ACHN (cell line): ENCODE measurements at places on chromosomes 11 and 22.
A peak's percentile ranks its signal among the peaks of the same experiment; 100 is the strongest.

DNA sequence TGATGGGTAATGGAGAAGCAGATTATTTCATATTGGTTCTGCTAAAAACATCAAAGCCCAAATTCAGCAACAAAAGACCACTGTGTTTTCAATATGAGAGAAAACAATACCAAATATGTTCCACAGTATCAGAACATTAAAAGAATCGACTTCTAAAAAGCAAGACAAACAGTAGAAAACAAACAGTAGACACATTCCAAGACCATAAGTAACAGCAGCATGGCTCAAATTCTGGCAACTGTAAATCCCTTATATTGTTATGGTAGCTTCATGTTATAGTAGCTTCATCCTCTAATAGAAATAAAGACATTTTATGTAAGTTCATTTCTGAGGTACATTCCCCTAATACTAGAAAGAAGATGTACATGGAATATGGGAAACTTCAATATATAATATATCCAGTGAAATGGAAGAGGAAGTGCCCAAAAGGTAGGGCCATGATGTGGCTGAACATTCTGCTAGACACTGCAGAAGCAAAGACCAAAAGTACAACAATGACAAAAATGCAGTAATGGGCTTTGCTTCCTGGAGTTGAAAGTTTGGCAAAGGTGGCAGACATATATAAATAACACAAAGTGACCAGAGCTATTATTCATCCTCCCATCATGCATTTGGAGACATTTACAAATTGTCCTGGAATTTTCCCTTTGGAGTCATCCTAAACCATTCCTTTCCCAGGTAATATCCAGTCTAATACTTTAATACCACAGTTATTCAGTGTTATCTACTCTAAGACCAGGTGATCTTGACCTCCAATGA is 299.9 kb downstream of the DCDC1 start:
- no peak for DNase-seq

DNA sequence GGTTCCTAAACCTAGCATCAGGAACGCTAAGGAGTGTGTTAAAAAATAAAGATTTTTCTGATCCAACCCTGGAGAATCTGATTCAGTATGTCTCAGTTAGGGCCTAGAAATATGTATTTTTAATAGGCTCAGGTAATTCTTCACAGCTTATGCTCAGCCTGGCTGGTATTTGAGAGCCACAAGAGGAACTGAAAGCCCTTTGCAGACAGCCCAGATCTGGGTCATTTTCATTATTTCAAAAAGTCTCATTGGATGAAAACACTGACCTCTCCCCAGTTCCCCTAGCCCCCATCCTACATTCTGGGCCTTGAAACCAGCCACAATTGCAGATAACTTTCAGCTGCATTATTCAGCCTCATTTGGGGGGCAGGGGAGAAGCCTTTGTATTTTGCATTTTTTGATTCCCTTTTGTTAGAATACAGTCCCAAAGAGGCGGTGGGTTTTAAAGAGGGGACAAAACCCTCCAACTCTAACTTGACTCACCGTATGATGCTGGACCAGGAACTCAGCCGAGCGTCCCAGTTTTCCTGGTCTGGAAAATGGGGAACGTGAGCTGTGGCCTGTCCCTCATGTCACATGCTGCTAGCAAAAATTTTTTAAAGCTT is 66.0 kb upstream of the LARGE1 start:
- DNase-seq = no peak

- peak; percentile 65 for DNase-seq
Observed at GRCh38 chr11:68297812-68298658, 14.4 kb upstream of the LRP5 start.

- DNase-seq = no peak
Observed at GRCh38 chr22:41538583-41538982, 5.7 kb downstream of the POLR3H start.

DNA sequence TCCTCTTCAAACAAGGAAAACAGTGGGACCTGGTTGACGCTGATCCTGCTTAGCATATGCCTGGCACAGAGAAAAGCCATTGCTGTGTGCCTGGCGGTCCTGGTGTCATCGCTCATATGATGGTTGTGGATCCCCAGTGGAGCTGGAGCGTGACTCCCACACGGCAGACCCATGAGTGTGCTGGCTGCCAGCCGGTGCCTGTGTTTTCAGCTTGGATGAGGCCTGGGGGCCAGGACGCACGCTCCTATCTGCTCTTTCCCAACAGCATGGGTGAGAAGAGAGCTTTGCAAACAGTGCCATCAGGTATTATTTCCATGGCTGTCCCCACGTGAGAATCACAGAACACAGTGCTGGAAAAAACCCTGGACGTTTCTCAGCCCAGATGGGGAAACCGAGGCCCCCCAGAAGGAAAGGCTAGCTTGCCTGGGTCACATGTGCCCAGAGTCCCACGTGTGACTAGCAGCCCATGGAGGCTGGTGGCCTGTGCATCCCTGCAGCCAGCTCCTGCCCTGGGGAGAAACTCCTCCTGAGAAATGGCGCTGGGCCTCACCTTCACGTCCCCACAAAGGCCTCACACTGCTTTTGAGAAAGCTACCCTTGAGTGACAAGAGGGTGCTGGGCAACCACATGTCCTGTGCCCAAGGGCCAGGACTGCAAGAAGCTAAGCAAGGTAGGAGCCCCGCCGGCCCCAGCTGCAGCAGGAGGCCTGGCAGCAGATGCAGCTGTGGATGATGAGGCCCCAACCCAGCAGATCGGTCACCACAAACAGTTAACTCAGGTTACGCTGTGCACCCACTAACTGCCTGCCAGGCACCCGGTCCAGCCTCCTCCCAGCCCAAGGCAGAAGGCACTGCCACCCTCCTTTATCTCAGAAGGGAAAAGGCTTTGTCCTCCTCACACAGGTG is 4.2 kb downstream of the CDKN1C start:
- no peak for DNase-seq

DNA sequence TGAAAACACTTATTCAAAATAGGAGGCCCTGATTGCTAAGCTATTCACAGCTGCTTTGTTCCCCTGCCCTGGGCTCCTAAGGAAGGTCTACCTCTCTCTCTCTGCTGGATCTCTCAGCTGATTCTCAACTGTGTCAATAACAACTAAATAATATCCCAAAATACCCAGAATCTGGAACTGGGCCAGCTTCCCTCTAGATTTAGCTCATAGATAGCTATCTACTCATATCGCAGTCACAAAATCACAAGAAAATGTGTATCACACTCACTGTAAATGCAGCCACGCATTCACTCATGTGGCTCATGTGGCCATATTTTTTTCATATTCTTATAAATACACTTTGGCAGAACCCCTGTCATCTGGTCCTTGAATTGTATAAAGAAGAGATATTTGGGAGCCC is 555.1 kb downstream of the OPCML start:
- DNase-seq = no peak

GRCh38 chr11:103091064-103091800 is 728 bp downstream of the DCUN1D5 start:
- peak; percentile 44 for DNase-seq

GRCh38 chr11:132373405-132374143 is 1003.2 kb downstream of the NTM start:
- no peak for DNase-seq

GRCh38 chr11:6362185-6362872 is 27.9 kb upstream of the SMPD1 start:
- no peak for DNase-seq
